ENCODE measurements at places on chromosomes 2 and 18.

- no peak for DNase-seq
These were observed 6.9 kb downstream of the AMER3 start for GRCh38 chr2:130762031-130762909.

- no peak for DNase-seq
These were observed 828.6 kb upstream of the POU3F3 start for GRCh38 chr2:104025295-104025694.

GRCh38 chr2:189952536-189953109 lies 109.9 kb downstream of the MSTN start:
- no peak for DNase-seq

DNA sequence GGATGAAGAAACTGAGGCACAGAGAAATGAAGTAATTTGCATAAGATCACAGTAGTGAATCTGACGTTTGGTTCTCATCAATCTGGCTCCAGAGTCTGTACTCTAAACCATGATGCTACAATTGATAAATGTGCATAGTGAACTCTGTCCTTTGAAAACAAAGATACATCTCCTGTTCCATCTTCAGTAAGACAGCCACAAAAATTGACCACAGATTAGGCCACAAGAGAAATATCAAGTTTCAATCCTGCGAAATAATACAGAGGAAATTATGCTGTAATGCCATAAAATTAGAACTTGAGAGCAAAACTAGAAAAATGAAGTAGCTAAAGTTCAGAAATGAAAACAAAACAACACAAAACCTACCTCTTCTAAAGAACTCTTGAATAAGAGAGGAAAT lies 28.4 kb downstream of the FAM98A start:
- DNase-seq = no peak

DNA sequence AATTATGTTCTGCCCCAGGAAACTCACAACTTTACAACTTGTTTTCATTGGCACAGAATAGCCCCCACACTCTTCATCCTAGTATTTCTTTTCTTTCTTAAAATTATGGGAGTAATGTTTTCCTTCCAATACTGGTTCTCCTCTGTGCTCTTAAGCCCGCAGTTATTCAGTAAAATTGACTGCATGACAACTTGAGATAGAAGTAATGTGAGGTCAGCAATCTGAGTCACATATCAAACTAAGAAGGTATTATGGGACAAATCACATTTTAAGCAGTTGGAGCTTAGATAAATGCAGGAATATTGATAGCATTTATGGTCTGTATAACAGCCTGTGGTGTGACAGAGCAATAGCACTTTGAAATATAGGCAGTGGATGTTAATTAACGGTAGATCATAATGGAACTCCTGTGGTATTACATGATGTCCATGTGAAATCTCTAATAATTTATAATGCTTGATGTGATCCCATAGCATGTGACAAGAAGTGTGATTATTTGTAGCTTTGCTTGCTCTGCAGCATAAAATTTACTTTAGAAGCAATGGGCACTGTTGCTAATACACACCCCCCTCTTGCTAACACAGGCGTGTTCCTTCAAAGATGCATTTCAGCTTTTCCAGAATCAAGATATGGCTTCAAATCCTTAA lies 351.4 kb upstream of the CDH20 start:
- no peak for DNase-seq

DNA sequence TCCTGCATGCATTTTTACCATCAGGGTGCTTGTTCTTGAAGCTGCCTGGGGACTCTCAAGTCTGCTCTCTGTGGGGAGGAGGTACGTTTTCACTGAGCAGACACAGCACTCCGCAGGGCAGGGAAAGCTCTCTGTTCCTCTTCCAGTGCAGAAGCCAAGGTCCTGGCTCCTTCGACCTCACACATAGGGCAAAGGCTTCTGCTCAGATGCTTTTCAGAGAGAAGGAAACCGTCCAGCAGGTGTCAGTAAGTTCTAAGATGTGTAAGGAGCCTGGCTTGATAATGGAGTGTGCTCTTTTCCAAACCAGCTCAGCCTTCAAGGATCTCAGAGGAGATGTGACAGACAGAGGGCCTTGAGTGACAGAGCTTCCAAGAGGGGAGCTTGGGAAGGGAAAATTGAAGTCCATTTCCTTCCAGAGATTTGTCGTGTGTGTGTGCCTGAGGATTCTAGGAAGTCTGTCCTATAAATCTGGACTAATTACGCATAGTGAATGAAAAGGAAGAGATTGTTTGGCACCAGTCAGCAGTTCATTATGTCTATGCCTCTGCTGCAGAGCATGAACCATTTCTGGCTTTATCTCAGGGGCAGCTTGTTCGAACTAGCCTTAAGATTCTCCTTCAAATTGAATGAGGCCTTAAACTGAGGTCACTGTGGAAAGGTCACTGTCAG lies 67.3 kb upstream of the UPP2 start:
- DNase-seq = no peak
